ENCODE measurements at places on chromosomes 13 and 19.

DNA sequence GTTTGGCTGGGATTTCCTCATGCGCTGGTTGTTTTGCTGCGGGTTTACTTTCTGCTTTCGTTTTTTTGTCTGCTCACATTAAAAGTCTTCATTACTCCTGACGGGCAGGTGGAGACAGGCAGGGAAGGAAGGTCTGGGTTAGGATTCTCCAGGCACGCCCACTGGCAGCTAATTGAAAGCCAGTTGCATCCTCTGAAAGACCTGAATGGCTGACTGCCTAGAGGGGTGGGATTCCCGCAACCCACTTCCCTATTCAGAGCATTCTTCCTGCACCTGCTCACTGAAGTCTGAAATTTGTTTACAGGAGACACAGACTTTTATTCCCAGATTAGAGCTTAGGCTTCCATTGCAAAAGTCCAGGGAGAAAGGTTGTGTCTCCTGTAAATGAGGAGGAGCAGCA lies 172.0 kb downstream of the UQCRFS1 start:
- no peak for DNase-seq

DNA sequence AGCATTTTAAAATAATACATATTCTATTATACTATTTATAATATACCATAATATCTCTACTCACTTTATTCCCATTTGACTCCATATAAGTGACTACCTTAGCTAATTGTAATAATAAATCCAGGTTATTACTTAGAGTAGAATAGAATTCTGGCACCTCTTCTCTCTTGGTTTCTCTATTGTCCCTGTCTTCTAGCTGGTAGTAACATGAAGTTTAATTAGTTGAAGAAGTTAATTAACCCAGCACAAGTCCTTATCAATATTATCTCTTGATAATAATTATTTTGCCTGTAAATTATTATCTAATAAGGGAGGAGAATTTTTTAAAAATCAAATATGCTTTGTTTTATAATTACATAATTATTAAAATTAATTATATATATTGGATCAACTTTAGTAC lies 1571.2 kb upstream of the PRR20A start:
- no peak for DNase-seq

GRCh38 chr13:108981407-108981806 lies 352.0 kb downstream of the MYO16 start:
- no peak for DNase-seq

GRCh38 chr19:27962264-27962663 lies 1250.7 kb downstream of the UQCRFS1 start:
- no peak for DNase-seq

GRCh38 chr19:47255879-47256692 lies at the start of gene CCDC9:
CCDC9 (plus strand) TSS chr19:47256525; CDS start chr19:47258401, 1,876 bp downstream.
- peak; percentile 98 for DNase-seq

DNA sequence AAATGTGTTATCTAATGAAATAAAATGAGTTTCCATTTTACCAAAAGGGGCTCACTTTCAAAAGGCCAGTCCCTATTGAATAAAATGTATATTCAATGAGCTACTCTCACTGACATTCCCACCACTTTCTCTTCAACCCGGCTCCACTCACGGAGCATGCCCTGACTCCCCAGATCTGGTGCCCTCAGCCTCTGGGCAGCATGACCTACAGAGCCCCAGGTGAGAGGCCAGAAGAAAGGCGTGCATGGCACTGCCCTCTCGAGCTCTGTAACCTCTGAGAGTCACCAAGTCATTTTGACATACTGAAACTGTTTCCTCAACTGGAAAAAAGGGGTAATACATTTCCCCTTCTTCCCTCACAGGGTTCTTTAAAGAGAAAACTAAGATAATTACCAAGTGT lies 25.2 kb upstream of the SIAH3 start:
- no peak for DNase-seq

GRCh38 chr13:94936633-94937032 lies 224.3 kb upstream of the SOX21 start:
- DNase-seq, result no peak

DNA sequence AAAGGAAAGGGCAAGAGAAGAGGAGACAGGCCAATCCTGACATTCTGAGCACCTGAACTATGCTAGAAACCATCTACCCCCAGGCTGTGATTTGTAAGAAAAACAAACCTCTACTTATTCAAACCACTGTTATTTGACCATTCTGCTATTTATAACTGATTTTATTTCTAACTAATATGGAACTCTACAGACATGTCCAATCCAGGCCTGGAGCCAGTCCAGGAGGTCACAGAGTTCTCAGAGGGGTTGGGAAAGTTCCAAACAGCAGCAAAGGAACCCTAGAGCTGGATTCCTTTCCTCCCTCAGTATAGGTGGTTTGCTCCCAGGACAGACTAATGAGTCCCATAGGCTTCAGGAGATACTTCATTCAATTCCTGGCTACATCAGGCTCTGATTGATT lies 24.2 kb downstream of the SIAH3 start:
- DNase-seq, result no peak

GRCh38 chr19:32866564-32867265 lies 2.9 kb downstream of the SLC7A9 start:
- no peak for DNase-seq

DNA sequence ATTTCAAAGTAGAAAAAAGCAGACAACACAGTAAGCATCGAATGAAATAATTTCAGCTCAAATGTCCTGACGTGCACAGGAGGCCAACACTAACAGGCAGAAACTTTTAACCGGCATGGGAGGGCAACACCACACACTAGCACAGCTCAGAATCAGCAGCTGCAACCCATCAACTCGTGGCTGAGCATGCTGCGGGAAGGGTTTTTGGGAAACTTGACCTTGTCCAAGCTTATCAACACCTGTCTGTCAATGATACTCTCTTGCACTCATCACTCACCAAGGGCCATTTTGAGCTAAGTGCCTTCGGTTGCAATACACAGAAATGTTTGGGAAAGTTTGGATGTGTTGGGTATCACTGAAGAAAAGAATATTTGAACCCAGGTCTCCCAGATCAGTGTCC lies 483.7 kb downstream of the TSHZ3 start:
- DNase-seq, result no peak

GRCh38 chr19:1266129-1266915 lies 2.8 kb upstream of the CIRBP start:
- peak; percentile 97 for DNase-seq

GRCh38 chr13:45521297-45521696 lies 56.6 kb downstream of the COG3 start:
- DNase-seq, result no peak

- DNase-seq, result no peak
These were observed 25.6 kb downstream of the KCNC3 start for GRCh38 chr19:50303558-50303957.

DNA sequence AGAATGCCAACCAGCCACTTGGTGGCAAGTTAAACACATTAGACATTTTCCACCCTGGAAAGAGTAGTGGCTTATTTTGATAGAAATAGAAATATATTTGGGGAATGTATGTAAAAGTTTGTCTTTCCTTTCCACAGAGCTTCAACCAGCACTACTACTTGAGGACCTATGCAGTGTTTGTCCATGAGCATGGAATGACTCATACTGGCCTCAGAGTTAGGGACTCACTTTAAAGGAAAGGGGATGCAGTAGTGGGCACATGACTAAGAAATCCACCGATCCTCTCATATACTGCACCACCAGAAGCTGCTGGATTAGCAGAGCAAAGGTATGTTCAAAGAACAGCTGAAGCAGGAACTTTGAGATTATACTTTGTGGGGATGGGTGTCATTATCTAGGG lies 62.6 kb downstream of the LACC1 start:
- no peak for DNase-seq

- no peak for DNase-seq
These were observed 10.4 kb upstream of the NANOS2 start for GRCh38 chr19:45924891-45925447.

DNA sequence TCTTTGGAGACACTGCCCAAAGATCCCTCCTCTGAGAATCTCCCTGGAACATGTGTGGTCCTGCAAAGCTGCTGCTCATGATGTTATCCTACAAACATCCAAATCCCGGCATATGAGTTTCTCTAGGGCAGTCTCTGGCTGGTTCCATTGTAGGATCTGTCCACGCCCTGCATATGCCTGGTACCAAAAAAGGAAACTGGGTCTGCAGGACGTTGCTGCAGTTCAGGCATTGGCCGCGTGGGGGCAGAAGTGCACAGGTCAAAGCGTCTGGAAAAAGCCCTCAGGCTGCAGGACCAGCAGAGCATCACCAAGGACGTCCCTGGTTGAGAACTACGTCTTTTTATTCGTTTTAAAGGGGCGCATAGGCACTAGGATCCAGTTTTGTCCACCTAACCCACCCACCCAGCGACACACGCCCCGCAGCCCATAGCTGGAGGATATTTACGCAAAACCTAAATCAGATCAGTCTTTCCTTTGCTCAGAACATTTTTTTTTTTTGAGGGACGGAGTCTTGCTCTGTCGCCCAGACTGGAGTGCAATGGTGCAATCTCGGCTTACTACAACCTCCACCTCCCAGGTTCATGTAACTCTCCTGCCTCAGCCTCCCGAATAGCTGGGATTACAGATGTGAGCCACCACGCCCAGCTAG lies 12.9 kb upstream of the ZNF564 start:
- DNase-seq, result peak; percentile 81

DNA sequence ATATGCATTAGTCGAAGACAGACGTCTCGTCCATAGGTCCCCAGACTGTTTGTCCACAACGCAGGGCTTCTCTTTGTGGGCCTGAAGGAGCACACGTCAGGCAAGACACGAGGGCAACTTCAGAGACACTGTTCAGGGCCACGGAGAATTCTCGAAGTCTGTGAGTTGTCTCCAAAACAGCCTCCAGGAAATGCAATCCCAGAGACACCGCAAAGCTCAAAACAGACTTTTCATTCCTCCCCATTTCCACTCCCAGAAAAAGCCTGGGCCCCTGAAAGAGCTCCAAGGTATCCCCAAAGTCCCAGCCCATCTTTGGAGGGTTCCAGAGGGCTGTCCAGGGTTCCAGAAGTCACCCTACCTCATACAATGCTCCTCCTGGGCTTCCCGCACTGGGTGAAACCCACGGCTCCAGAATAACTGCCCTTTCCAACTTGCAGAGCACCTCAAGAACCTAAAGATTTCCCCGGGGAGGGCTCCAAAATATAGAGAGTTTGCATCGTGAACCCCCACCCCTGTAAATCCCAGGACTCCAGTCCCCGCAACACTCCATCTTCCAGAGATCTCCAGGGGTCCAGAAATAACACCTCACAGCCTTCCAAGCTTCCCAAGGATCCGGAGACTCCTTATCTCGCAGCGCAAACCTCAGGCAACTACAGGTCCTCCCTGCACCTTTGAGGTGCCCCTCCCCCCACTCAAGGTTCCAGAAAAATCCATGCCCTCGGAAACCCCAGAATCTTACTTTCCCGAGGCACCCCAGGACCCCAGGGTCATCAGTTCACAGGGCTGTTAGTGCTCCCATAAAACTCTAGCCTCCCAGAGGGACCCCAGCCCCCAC lies 687 bp upstream of the FTL start:
- DNase-seq, result no peak

DNA sequence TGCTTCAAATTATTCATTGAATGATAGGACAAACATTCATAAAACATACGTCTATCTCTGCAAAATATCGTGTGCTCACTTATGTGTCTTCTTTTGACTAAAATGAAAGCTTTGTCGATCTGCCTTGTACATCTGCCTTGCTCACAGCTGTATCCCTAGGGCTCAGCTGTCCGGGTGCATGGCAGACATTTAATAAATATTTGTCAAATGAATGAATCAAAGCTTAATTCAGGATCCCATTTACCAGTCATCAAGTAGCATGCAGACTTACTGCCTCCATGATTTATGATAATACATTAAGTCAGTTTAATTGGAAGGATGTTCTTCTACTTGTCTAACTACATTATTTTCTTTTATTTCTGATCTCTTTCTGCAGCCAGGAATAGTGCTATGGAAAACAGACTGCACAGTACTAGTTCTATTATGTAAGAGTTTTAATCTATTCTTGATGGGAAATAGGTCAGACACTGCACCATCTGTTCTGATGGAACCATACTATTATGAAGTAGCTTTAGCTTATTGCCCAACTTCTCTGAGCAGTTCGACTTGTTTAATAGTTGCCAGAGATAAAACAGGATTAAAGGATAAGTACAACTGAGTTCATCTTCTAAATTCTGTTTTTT lies 13.2 kb downstream of the SLC46A3 start:
- no peak for DNase-seq

GRCh38 chr19:48724796-48725753 lies 5.5 kb upstream of the MAMSTR start:
- peak; percentile 77 for DNase-seq

DNA sequence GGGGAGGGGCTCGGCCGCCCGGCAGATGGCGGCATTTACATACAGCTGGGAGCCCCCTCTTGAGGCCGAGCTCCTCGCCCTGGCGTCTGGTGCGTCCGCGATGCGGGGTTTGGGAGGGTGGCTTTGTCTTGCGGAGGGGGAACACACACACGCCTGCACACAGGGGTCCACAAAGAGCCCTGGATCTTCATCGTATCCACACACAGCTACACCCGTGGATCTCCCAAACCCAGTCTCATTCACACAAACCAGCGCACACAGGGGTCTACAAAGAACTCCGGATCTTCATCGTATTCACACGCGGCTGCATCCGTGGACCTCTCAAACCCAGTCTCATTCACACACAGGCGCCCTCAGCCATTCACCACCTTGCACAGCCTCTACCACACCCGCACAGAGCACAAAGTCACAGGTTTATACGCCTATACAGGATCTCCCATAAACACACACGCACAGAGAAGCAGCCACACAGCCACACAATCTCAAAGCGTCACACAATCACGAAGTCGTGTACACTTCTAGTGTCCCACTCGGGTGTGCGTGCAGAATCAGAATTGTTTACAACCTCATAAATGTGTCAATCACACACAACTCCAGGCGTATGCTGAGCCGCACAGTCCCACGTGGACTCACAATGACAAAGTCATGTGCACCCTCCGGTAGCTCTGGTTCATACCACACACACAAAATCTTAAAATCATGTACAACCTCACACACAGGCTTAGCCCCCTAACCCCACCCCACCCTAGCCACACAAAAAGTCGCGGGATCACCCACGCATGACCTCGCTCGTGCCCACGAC lies 550 bp upstream of the DLL3 start:
- peak; percentile 26 for DNase-seq

GRCh38 chr19:42985588-42985987 lies 40.7 kb downstream of the PSG11 start:
- no peak for DNase-seq

DNA sequence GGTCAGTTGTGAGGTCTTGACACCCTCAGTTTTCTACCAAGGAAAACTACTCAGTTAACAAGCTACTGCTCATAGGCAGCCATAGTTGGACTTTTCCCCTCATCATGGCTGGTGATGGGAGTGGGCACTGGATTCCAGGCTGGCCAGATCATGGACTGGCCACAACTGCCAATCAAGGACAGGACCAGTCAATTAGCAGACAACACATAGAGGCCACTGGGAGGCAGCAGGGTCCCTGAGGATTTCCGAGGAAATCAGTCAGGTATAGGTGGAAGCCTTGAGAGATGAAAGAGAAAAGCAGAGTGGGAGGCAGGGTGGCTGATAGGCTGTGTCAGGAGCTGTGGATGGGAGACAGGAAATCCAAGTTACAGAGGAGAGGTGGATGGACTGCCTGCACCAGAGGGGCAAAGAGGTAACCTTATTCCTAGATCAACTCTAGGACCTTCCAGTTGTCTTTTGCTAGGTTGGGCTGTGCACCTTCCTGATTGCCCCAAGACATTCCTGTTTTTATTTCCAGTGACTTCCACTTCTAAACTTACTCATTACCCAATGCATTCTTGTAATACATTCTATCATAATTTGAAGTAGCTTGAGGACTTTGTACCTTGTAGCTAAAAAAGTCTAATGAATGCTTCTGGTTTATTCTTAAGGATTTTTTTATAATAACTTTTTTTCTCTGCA lies 361.8 kb downstream of the KCNRG start:
- DNase-seq, result no peak
